ENCODE measurements at places on chromosomes 5 and 9.

- peak; percentile 2 for DNase-seq
Observed at GRCh38 chr9:79256691-79257213, 315.0 kb upstream of the TLE4 start.

- peak; percentile 13 for DNase-seq
Observed at GRCh38 chr9:14391620-14392019, 77.7 kb upstream of the NFIB start.

DNA sequence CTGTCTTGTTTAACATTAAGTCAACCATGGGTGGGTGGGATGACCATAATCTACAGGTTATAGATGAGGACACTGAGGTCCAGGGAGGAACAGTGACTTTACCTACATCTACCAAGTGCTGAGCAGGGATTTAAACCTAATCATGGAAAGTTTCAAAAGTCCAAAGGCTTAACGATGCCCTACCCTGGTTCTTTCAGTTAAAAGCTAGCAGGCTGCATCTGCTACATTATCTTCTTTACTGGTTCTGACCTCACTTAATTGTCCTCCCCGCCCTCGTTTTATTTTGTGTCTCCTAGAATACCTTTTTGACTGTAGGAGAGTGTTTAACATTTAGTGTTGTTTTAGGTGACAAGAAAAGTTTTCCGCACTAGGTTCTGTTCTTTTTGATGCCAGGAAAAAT lies 735.2 kb downstream of the TLR4 start:
- DNase-seq: no peak

DNA sequence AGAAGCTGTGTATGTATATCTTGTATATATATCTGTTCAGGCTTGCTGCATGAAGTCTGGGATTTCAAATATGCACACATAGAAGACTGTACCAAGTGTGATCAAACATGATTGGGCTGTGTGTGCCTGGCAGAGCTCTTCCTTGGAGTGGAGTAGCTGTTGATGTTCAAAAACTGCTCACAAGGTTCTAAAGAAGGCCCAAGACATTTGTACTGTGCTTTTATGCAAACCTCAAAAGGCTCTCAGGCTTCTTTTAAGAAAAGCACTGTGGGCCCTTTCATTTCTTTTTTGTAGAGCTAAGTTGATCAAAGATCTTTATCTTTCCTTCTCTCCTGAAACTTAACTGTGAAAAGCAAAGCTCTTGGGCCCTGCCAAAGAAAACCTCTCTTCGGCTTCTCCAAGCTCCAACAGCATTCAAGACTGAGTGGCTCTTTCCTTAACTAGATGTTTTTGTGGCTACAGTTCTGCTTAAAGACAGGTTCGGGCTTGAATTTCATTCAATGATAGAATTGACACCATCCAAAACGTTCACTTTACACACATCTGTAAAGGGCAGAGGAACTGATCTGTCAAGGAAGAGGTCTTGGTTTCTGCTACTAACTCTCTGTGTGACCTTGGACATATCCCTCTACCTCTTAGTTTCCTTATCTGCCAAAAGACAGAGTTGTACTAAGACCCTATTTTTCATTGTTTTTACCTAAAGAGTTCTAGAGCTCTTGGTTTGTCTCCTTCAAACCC lies 105.8 kb upstream of the IL6ST start:
- DNase-seq: no peak

GRCh38 chr9:4309806-4310205 lies 9.9 kb upstream of the GLIS3 start:
- DNase-seq: no peak

DNA sequence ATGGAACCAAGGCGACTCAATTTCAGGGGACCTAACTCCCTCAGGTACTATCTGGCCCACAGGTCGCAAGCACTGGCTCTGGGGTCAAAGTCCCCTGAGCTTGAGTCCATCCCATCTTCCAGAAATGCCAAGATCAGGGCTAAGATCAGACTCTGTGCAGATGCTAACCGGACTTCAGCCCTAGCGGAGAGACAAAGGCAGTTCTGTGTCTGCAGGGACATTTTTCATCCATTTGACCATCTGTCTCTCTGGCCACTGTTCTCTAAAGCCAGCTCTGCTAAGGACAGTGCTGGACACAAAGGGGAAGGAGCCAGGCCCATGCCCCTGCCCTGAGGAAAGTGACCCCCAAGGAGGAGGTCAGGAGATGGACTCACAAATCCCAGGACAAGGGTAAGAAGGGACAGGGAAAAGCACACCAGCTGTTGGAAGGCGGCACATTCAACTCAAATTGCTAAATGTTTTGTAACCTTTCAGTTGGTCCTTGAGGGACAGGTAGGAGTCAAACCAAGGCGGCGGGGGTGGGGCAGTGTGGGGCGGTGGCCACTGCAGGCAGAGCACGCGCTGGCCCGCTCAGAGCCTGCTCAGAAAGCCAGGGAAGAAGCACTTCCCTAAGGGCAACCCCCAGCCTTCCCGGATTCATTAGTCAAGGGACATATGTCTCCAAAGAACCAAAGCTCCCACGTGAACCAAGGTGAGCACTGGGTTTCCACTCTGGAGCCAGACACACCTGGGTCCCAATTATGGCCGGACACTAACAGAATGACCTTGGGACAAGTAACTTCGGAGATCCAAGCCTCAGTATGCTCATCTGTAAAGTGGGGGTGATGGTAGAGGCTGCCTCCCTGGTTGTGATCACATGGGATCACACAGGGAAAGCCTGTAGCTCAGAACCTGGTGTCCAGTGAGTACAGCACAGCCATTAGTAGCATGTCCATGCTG lies 42.8 kb downstream of the STK10 start:
- no peak for DNase-seq

DNA sequence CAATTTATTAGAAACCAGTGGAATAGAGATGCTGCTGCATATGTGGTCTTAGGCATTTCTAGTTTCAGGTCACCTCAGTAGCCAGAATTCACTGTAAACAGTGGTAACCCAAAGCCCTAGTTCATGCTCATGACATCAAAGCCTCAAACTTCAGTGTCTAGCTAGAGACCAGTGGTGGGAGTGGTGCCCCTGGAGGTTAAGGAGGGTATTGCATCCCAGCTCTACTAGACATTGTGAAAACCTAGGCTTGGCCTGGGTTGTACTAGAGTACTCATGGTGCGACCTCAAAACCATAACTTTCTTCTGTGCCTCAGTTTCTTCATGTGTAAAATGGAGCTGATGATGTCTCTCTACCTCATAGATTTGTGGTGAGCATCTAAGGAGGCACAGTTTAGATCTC lies 18.8 kb downstream of the COL5A1 start:
- no peak for DNase-seq

GRCh38 chr9:106860721-106861639 lies 2.0 kb upstream of the ZNF462 start:
- peak; percentile 25 for DNase-seq

All from LoVo (cell line).